ENCODE measurements at places on chromosomes 6 and 20.

GRCh38 chr6:33105916-33106871 is 30.4 kb downstream of the HLA-DPB1 start:
- DNase-seq: no peak

GRCh38 chr20:23269954-23270353 is 80.6 kb upstream of the NXT1 start:
- DNase-seq: no peak

GRCh38 chr6:39302011-39302410 is 12.2 kb downstream of the KCNK17 start:
- DNase-seq: no peak

GRCh38 chr6:3323696-3324261 is 65.0 kb downstream of the PSMG4 start:
- no peak for DNase-seq

DNA sequence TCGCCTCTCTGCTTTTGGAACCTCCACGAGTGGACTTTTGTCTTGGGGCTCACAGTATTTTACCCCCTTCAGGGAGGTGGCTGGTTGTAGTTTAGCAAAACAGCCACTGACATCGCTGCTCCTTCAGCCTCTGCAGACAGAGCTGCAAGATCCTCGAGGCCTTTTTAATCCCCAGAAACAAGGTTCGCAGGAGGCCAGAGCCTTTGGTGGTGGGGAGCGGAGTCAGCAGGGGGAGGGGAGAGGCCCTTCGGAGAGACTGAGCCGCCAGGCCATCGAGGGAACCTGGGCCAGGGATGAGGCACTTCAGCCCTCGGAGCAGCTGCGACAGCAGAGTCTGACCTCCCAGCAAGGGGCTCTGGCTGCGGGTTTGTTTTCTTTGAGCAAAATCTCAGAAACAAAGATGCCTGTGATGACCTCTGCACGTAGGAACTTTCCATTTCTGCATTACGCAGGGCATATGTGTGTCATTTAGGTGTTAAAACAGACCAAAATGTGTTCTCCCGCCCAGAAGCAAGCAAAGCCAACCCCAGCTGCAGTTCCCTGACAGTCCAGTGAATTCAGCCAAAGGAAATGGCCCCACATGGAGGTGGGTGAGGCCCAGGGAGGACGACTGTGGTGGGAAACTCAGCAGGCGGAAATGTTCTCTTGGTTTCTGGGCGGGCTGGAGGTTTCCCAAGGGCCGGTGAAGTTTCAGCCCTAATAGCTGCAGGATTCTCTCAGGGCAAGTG is 171.2 kb upstream of the SULF2 start:
- no peak for DNase-seq

DNA sequence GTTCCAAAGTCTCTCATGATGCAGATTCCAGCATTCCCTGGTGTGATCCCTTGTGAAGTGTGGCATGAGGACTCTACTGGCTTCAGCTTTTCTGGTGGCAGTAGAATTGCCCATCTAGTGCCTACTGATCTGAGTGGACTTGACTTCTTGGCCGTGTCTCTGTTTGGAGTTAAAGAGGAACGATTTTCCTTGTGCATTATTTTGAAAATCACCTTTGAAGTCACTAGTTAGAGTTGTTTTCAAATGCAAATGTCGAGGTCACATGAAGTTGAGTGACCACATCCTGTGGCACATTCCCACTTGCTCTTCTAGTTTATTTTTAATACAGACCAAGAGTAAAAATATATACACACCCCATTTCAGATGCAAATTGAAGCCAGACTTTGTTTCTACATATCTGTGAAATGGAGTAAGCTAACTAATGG is 270.7 kb upstream of the TAB2 start:
- no peak for DNase-seq

- no peak for DNase-seq
Measured at GRCh38 chr6:45044086-45044485, 284.0 kb upstream of the RUNX2 start.

GRCh38 chr20:59789686-59790085 is 143.8 kb downstream of the SYCP2 start:
- DNase-seq: no peak

GRCh38 chr20:15945289-15945688 is 628.0 kb downstream of the KIF16B start:
- no peak for DNase-seq

- no peak for DNase-seq
Measured at GRCh38 chr6:56435326-56435725, 187.9 kb upstream of the COL21A1 start.

DNA sequence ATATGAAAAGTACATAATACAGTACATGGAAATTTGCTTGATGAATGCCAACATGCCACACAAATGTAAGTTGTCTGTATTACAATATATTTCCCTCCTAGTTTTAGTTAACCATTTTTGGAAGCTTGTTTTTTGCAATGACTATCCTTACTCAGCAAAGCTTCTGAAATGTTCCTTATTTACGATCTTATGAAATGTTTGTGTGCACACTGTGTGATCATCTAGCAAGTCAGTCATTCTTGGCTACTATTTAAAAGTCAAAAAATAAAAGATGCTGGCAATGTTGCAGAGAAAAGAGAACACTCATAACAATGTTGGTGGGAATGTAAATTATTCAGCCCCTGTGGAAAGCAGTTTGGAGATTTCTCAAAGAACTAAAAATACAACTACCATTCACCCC is 33.8 kb downstream of the SUMO4 start:
- DNase-seq: no peak

- DNase-seq: no peak
Measured at GRCh38 chr6:47096211-47096895, 54.2 kb upstream of the ADGRF1 start.

GRCh38 chr20:50876816-50877215 is 54.4 kb downstream of the ADNP start:
- DNase-seq: no peak

- no peak for DNase-seq
Measured at GRCh38 chr6:25457516-25457915, 178.3 kb downstream of the CARMIL1 start.

DNA sequence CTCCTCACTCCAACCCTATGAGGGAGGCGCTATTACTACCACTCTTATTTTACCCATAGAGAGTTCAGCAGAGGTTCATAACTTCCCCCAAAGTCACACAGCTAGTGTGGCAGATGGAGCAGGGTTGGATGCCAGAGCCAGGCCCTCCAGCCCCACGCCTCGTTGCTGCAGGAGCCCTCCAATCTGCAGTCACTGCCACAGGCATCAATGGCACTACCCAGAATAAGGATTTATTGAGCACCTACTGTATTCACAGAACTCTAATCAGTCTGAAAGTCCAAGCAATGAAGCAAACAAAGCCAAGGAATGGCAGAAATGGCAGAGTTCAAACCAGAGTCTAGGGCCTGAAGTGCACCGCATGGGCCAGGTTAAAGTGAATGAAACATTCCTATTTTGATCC is 144.9 kb downstream of the LPA start:
- no peak for DNase-seq

DNA sequence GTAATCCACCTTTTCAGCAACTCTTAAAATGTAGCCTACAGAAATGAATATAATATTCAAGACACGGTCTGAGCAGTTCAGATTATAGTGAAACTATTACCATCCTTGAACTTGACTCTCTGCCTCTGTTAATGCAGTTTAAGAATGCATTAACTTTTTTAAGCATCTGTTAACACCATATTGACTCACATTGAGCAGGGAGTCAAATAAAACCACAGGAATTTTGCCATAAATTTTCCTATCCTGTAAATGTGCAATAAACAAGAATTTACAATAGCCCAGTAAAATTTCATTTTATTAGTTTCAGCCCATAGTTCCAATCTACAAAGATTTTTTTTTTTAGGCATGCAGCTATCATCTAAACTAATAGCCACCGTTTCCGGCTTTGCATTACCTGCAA is 239.2 kb upstream of the DEFB112 start:
- DNase-seq: no peak

- DNase-seq: no peak
Measured at GRCh38 chr20:31956556-31957526, 5.0 kb upstream of the PDRG1 start.

DNA sequence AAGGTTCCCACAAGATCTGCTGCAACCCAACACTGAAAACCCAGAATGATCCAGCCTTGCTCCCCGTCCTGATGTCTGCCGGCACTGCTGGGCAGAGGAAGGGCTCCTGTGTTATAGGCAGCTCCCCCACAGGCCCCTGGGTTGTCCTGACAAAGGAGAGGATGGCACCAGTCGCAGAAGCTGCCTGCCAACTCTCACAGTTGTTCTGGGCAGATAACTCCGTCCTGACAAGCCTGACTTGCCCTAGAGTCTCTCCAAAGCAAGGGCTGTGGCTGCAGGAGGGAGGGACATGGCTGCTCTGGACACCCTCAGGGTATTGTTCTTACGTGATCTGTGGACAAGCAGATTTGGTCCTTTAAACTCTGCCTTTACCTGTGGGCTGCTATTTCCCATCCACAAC is 243.8 kb downstream of the CDH26 start:
- DNase-seq: no peak

- DNase-seq: no peak
Measured at GRCh38 chr20:59807909-59808728, 125.3 kb downstream of the SYCP2 start.

- DNase-seq: no peak
Measured at GRCh38 chr6:70537266-70537665, 29.5 kb upstream of the SDHAF4 start.

- no peak for DNase-seq
Measured at GRCh38 chr6:114364301-114364700, 21.5 kb upstream of the HS3ST5 start.

- DNase-seq: no peak
Measured at GRCh38 chr20:31908424-31908823, 38.0 kb downstream of the TTLL9 start.

- DNase-seq: no peak
Measured at GRCh38 chr6:153976921-153977693, 61.9 kb upstream of the OPRM1 start.

DNA sequence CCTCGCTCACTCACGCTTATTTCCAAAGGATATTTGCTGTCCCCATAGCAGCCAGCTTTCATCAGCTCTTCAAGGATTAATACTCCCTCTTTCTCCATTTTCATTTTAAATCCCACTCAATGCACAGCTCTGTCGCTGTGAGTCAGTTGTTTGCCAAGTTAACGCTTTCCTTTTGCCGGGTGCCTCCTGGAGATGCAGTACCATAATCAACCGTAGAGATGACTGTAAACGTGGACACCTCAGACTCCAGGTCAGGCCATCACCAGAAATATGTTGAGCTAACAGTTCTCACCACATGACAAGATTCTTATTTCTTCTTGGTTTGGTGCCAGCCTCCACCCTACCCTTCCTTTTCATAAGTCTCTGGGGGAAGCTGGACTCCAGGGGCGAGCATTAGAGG is 66.6 kb upstream of the TAB2 start:
- no peak for DNase-seq

- DNase-seq: no peak
Measured at GRCh38 chr6:2127484-2127911, 117.9 kb downstream of the GMDS start.

GRCh38 chr6:19602434-19603013 is 234.6 kb upstream of the ID4 start:
- DNase-seq: peak; percentile 22

DNA sequence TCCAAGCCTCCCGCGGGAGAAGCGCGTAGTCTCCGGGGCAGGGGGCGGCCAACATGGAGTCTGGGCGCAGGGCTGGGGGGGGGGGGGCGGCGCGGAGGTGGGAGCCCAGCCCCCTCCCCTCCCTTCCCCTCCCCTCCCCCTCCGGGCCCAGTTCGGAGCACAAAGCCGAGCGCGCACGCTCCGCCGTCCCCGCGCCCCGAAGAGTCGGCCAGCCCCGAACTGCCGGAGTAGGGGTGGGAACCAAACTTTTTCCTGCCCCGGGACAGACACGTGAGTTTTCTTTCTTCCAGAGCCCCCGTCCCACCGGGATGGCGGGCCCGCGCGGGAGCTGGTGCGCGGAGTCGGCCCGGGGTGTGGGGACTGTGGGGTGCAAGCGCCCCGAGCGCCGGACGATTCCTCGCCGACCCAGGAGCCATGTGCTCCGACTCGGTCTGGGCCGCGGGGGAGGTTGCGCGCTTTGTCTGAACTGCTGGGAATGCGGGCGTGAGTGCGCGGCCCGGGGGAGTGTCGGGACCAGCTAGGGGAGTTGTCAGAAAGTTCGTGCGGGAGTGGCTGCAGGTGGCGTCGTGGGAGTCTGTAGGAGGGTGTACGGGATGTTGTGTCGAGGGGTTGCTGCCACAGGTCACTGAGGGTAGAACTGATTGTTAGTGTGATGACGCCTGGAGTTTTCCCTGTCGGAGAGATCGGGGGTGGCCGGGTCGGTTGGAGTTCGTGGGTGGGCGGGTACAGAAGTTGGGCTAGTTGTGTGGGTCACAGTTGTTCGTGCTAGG is 1.2 kb downstream of the TGIF2 start:
- DNase-seq: no peak

DNA sequence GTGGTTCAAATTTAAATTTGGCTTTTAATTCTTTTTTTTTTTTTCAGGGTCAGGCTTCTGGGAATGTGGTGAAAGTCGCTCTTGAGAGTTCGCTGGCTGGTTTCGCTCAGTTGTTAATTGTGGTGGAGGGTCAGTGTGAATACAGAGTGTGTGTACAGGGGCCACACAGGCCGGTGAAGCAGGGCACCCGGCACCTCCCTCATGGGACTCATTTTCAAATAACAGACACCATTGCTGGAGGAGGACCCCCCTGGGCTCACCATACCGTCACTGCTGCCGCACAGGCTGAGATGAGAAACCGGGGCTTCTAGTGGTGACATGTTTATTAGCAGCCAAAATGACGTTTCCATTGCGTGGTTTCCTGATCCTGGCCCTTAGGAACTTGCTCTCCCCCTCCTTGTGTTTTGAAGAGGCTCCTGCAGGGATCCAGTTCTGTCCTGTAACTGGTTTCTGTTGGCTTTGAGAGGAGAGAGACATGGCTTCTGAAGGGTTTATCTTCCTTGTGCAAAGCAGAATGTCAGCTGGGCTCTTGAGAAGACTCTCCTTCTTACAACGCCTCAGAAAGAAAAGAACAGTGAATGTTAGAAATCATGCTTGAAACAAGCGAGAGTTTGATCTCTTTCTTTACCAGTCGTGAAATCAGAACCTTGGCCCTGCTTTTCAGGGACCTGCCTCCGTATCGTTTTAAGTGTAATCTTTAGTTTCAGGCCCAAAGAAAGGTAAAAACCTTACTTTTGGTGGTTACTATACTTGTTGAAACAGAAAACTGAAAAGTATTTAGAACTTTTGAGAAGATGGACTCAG is 37.8 kb downstream of the DUSP22 start:
- no peak for DNase-seq

DNA sequence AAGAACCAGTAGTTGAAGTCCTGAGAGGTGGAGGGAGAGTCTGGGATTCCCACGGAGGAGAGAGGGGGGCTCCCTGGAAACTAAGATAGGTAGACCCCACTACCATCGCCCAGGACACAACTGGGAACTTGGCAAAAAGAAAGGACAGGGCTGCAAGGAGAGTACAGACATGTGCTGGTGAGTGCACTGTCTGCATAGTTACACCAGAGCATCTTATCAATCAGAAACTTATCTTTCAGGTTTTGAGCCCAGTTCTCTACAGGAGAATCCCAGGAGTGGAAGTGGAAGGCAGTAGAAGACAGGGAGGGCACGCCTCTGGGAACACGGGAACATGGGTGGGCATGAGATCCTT is 12.2 kb downstream of the NFKBIL1 start:
- DNase-seq: no peak

All from NCI-H1105 (cell line).